Astrocyte of the hippocampus (primary cell): ENCODE measurements at places on chromosomes 3 and 15.

DNA sequence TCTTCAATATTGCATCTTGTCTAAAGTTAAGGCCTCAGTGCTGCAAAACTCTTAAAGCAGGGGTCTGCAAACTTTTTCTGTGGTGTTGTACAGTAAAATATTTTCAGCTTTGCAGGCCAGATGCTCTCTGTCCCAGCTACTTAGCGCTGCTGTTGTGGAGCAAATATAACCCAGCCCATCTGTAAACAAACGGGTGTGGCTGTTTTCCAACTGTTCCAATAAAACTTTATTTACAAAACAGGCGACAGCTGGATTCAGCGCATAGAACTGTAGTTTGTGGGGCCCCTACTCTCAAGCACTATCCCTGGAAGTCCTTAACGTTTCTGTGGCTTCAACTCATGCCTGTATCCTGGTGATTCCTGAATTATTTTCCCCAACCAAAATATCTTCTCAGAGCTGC lies 365.0 kb downstream of the FOXP1 start:
- no peak for DNase-seq

DNA sequence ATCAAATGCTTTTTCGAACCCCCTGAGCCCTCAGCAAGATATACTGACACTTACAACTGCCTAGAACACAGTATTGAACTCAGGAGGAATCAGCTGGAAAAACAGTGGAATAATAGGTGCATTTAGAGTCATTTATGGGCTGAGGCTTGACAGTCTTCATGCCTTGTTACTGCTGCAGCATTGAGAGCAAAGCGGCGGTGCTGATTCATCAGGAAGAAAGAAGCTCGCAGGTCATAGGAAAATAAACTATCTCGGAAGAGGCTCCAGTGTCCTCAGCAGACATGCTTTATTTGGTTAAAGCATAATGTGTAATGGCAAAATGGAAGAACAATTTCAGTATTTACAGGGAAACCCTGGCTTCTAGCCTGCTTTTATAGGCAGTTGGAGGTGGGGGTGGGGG lies 30.1 kb upstream of the NEO1 start:
- peak; percentile 31 for DNase-seq

- peak; percentile 94 for DNase-seq
Observed at GRCh38 chr15:69593981-69594966, 141.7 kb downstream of the RPLP1 start.

DNA sequence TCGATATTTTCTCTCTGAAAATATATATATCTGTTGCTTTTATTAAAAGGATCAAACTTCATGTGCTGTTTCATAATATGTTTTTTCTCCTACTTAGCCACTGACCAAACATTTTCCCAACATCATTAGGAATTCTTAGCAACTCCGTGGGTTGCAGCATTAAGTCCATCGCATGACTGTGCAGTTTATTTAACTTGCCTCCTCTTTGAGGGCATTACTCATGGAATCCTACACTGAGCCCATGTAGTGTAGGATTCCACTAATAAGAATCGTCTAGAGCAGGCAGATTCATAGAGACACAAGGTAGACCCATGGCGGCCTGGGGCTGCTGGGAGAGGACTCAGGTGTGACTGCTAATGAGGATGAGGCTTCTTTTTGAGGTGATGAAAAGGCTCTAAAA lies 49.3 kb downstream of the CMTM6 start:
- DNase-seq = peak; percentile 78

DNA sequence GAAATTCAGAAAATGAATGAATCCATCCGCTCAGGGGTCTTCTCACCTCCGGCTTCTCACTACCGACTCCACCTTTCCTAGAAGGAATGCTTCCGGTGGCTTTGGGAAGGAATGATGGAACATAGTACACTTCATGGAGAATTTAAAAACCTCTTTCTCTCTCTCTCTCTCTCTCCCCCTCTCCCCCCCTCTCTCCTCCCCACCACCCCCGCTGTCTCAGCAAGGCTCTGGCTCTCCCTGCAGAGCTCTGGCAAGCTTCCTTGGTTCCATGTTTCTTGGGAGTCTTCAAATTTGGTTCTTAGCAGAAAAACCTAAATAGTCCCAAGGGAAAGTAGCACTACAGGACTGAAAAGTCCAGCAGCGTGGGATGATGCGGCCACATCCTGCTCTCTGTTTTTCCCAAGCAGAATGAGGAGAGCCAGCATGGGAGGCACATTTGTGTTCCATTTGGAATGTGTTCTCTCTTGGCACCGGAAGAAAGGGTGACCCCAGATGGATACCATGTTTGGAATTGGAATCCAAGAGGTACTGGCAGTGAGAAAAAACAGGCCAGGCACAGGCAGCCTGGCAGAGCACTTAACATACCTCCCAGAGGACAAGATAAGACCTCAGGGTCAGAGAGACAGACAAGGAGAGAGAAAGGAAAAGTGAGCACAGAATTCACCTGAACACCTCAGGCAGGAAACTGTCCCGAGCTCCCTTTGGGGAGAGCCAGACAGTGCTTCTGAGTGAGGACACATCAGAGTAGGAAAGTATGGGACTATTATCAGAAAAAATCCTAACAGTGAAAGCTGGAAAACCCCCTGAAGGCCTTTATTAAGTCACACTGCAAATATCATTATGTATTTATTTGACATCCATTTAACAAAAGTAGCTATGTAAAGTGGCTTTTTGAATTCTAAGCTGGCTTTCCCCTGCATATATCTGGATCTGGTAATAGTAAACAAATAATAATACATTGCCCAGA lies at the start of gene POPDC2:
Gene POPDC2 (minus strand): TSS at position 116 of the 967 bp plus-strand sequence. CDS start 166 bp downstream, outside the sequence.
- DNase-seq = no peak

DNA sequence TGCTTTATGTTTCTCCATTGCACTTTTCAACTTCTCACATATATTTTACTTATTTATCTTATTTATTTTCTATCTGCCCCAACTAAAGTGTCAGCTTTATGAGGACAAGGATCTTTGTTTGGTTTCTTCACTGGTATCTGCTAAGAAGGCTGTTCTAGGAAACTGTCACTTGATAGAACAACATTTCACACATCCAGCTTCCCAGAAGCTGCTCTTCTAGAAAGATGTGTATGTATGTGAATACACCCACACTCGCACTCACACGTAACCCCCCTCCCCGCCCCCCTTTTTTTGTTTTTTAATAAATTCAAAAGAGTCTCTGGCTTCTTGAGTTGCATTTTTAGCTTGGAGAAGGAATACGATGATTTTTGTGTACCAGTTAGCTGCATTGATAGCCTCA lies 143.1 kb downstream of the AKAP13 start:
- no peak for DNase-seq
